ENCODE measurements at places on chromosomes 16 and 17.
A peak's percentile ranks its signal among the peaks of the same experiment; 100 is the strongest.

DNA sequence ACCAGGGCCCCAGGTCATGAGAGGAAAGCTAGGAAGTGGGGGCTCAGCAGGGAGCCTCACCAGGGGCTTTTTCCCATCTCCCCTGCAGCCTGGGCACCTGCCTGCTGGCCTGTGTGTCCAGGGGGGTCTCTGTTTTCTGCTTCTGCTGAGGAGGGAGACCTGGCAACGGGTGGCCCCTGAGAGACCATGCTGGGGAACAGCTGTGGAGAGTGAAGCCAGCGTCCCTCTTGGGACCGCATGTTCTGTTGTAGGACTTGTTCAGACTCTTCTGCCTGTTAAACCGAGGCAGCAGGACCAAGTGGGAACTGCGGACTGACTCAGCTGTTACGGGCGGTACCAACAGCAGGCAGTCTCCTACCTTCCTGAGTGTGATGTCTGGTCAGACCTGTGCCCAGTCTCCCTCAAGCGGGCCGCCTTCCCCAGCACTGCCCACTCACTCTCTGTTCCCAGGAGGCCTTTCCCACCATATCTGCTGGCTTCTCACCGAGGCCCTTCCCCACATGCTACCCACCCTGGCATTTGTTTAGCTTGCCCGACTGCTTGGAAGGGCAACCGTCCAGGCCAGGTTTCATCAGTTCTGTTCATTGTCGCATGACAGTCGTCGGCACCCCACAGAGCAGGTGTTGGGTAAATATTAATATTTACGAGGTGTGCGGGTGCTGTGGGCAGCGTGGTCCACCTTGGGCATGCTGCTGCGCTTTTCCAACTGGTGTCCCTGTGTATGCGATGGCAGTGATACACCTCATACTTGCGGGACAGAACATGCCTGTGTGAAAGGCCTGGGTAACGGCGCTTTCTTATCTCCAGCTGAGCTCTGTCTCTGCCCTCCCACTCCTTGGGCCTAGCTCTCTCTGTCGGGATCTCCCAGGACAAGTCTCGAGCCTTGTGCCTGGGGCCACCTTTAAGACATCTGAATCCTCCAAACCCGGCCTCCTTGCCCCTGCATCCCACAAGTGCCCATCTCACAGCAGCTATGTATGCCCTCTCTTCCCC is 69.4 kb downstream of the MPRIP start:
- no peak for DNase-seq
- H3K27me3 ChIP-seq: no peaks in the 10 kb centered on the region
- no peaks in the 10 kb centered on the region for H3K36me3 ChIP-seq
- H3K4me3 ChIP-seq: no peak overlapping the region

- H3K36me3 ChIP-seq: no peaks in the 10 kb centered on the region
- DNase-seq: no peak
- peak overlapping the region; percentile 98 for H3K27ac ChIP-seq
- H3K4me3 ChIP-seq: peak overlapping the region; percentile 71
- H3K27me3 ChIP-seq: no peaks in the 10 kb centered on the region
- peaks cover 16% of the 10 kb centered on the region for H3K4me1 ChIP-seq
Measured at GRCh38 chr16:57374067-57374534, 1.8 kb downstream of the CX3CL1 start.

DNA sequence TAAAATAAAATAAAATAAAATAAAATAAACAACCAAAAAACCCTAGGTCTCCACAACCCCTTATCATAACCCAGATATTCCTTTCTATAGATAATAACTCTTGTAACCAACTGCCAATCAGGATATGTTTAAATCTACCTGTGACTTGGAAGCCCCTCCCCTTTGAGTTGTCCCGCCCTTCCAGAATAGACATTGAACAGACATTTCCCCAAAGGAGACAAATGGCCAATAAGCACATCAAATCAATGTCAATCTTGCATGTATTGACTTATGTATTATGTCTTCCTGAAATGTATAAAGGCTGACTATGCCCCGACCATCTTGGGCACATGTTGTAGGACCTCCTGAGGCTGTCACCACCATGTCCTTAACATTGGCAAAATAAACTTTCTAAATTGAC is 1.5 kb upstream of the MAPK7 start:
- peaks cover 7% of the 10 kb centered on the region for H3K36me3 ChIP-seq
- peaks cover 7% of the 10 kb centered on the region for H3K4me1 ChIP-seq
- H3K27me3 ChIP-seq: no peaks in the 10 kb centered on the region
- no peak for DNase-seq

- peaks cover 6% of the 10 kb centered on the region for H3K4me1 ChIP-seq
- peak within 1 kb of the TSS; percentile 39 for H3K4me3 ChIP-seq
- no peak for DNase-seq
- peaks cover 50% of the 10 kb centered on the region for H3K27me3 ChIP-seq
- H3K36me3 ChIP-seq: no peaks in the 10 kb centered on the region
- no peak within 1 kb of the TSS for H3K27ac ChIP-seq
Measured at GRCh38 chr16:3045758-3046640, at the start of gene MMP25. Gene MMP25 (plus strand): TSS chr16:3046561. CDS start chr16:3046918, 357 bp downstream.

DNA sequence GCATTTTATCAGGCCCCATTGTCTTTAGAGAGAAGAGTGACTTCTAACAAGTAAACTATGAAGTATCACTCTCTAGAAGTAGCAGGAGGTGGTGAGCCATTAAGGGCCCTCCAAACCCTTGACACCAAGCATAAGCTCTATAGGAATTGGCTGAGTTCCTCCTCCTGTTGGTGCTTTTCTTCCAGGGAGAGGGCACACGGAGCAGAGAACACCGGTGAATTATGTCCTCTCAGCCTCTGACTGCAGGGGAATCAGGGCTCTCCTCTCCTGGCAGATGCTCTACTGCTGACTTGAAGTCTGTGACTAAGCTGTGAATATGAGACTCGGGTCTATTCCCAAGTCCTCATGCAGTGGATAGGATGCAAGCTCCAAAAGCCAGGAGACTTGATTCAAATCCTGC is 32.3 kb downstream of the CHD9 start:
- no peak overlapping the region for H3K4me3 ChIP-seq
- H3K27me3 ChIP-seq: no peaks in the 10 kb centered on the region
- H3K27ac ChIP-seq: peak overlapping the region; percentile 92
- peaks cover 39% of the 10 kb centered on the region for H3K4me1 ChIP-seq
- no peak for DNase-seq
- no peaks in the 10 kb centered on the region for H3K36me3 ChIP-seq

DNA sequence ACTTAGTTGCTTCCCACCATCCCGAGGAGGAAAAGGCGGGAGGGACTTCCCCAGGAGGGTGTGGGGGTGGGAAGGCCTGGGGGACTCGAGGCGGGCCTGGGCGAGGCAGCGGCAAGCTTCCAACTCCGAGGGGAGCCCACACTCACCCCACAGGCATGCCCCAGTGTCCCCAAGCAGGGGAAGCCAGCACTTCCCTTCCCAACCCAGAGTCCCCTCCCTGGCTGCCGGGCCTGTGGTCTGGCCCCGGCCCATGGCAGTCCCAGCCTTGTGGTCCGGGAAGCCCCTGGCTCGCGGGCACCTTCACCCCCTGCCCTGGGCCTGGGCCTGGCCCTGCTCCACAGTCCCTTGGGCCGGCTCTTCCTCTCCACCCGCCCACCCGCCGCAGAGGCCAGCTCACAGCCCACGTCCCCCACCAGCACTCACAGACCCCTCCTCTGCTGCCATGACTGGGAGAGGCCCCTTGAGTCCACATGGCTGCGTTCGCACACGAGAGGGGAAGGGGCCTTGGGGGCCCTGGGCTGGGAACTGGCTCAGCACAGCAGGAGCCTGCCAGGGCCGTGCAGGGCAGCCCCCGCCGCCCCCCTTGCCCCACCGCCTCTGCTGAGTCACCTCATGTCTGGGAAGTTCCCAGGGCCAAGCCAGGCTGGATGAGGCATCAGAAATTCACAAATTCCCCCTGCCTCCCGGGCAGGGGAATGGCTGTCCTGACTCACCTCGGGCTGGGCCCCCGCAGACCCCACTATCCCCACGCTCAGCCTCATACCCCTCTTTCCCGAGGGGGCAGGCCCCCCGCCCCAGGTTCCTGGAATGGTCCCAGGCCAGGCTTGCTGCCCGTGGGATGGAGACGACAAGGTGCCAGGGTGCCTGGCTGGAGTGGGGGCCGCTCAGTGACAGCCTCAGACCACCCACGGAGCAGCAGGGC is 27.8 kb downstream of the BAHCC1 start:
- H3K4me3 ChIP-seq: no peak overlapping the region
- peaks cover 45% of the 10 kb centered on the region for H3K4me1 ChIP-seq
- DNase-seq: peak; percentile 81
- no peaks in the 10 kb centered on the region for H3K27me3 ChIP-seq
- H3K27ac ChIP-seq: peak overlapping the region; percentile 98

GRCh38 chr17:72479113-72479512 is 358.3 kb downstream of the SOX9 start:
- DNase-seq: no peak
- H3K4me3 ChIP-seq: no peak overlapping the region
- H3K27me3 ChIP-seq: no peaks in the 10 kb centered on the region
- no peak overlapping the region for H3K27ac ChIP-seq
- no peaks in the 10 kb centered on the region for H3K36me3 ChIP-seq

GRCh38 chr16:88923450-88923849 is 53.6 kb downstream of the CBFA2T3 start:
- no peak overlapping the region for H3K4me3 ChIP-seq
- DNase-seq: no peak
- no peaks in the 10 kb centered on the region for H3K27me3 ChIP-seq
- H3K4me1 ChIP-seq: peaks cover 10% of the 10 kb centered on the region
- no peaks in the 10 kb centered on the region for H3K36me3 ChIP-seq

Data from breast epithelium (tissue), 4 donors.